ENCODE measurements at places on chromosomes 2 and 18.

DNA sequence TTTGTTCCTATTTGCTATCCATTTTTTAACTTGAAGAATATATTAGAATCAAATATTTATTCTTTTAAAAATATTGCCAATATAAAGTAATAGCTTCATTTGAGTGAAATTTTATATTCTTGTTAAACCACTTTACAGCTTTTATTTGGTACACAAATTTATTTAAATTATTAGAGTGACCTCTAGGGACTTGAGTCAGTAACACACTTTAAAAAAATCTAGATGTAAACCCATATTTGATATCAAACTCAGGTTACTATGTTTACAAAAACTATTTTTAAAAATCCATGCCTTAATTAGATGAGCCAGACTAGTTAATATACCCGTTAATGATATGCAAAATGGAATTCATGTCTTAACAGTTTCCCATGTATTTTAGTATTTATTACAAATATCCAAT lies 134.6 kb downstream of the MAP4K4 start:
- DNase-seq: no peak

DNA sequence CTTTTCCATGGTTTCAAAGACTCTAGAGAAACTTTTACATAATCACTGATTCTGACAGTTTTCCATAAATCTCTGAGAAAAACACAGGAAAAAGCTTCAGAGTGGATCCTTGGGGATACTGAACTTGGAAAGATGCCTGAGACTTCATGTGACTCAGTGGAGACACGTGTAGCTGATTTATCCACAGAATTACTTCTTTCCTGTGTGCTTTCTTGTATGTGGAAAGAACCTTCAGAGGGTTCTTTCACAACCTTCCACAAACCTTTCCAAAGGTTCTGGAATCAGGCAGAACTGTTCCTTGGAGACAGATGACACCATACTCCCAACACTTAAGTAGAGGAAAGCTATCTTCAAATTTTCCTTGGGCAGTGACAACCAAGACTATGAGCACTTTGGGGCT lies 207.2 kb downstream of the RND3 start:
- peak; percentile 95 for DNase-seq

DNA sequence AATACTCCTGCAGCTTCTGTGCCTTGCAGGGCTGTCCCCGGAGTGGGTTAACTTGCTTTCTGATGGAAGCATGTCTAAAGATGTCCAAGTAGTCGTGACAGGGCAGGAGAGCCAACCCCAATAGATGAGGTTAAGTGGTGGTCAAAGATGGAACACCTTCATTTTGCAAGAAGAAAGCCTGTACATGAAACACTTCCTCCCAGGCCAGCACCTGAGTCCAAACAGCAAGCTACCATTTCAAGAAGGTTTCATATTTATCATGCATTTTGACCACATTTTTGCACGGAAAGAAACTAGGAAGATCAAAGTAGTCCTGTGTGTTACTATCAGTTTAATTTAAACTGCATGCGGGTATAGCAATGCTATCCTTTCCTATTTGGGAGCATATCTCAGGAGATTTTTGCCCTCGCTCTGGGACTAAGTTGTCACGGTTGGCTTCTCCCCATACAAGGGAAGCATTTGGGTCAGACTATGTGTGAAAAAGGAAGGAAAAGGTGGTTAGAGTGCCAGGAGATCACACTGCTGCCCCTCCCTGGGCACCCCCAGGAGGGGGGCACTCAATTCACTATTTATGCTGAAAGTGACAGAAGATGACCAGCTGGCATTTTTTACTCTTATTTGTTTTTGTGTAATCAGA lies 187.6 kb downstream of the ZNF521 start:
- no peak for DNase-seq

GRCh38 chr18:12621742-12622306 lies 36.1 kb downstream of the SPIRE1 start:
- peak; percentile 74 for DNase-seq

GRCh38 chr2:10810202-10811161 lies 2.1 kb downstream of the PDIA6 start:
- peak; percentile 28 for DNase-seq

- no peak for DNase-seq
These were observed 21.9 kb downstream of the CHMP3 start for GRCh38 chr2:86541334-86541733.

GRCh38 chr2:196182439-196183171 lies 11.2 kb upstream of the STK17B start:
- DNase-seq: no peak

- DNase-seq: no peak
These were observed 185.8 kb upstream of the HS6ST1 start for GRCh38 chr2:128504246-128505149.
